ENCODE measurements at places on chromosomes 4 and X.

- DNase-seq: no peak
Observed at GRCh38 chr4:81135501-81135900, 79.5 kb downstream of the PRKG2 start.

DNA sequence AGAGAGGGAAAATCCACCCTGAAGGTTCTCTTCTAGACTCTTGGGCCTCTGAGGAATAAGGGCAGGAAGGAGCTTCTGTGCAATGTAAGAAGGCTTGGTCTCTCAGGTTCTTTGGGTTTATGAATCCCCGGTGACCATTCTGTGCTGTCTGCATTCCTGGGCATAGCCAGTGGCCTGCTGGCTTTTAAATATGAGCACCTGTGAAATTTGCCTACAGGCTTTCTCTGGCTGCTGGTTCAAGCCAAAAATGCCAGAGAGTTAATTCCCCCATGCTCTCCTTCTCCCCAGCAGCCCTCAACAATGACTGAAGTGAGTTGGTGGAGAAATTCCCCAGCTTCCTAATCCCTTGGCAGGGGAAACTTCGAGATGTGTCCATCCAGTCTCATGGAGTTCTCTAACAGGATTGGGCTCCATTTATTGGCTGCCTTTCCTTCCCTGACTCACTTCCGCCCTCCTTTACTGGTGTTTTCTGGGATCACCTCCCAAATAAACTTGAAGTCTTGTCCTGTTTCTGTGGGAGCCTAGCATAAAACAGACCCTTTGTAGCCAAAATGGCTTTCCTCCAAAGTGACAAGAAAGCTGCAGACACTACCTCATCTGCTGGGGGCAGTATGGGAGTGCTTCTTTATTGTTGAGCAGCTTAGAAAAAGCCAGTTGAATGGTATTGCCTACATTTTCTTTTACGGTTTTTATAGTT, 179.4 kb upstream of the CASK start:
- no peak for DNase-seq

GRCh38 chrX:119570351-119570835, 4.0 kb upstream of the UBE2A start:
- no peak for DNase-seq

GRCh38 chr4:138938366-138938690, 77.3 kb upstream of the NOCT start:
- DNase-seq: peak; percentile 62

GRCh38 chr4:118313098-118313497, 39.7 kb downstream of the PRSS12 start:
- no peak for DNase-seq

DNA sequence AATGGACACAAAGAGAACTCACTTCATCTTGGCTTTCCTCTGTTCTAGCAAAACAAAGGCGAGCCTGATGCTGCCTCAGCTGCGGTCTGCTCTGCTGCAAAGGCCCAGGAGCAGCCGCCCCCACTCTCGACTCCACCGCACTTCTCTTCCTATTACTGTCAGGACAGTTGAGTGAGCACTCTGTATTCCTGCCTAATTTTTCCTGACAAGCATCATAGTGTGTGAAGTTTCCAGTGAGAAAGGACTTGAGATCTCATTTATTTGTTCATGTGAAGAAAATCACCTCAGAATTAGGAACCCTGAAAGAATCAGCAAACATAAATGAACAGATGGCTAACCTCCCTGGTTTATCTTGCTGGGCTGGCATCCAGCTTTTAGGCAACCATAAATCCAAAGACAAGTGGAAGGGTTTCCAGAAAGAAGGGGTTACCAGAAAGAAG, 15.6 kb downstream of the SCARB2 start:
- no peak for DNase-seq

- DNase-seq: peak; percentile 10
Observed at GRCh38 chrX:20988118-20988517, 386.1 kb upstream of the CNKSR2 start.

- DNase-seq: no peak
Observed at GRCh38 chr4:2367626-2368025, 50.8 kb downstream of the ZFYVE28 start.

GRCh38 chr4:145956288-145956890, 17.8 kb upstream of the ZNF827 start:
- peak; percentile 41 for DNase-seq

DNA sequence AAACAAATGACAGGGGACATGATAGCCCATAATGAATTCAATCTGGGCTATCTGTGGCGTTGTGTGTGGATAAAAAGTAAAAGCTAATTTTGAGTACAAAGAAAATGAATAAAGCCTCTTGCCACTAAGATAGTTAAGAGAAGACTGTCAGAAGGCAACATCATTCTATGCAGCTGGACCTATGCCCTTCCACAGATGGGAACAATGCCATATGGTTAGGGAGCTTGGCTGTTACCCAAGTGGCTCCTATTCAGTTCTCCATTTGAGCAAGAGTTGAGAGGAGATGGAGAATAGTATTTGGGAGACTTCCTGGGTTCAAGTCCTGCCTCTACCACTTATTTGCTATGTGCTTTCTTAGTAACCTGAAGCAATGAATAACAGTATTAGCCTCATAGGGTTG, 107.7 kb downstream of the ANXA3 start:
- DNase-seq: no peak

DNA sequence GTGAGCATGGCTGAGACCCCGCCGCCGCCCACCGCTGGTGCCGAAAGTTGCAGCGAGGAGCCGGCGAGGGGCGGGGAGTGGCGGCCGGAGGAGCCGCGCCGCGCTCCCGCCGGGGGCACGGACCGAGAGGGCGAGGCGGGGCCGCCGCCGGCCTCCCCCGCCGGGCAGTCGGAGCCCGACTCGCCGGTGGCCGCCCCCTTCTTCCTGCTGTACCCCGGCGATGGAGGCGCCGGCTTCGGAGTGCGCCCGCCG, 16.5 kb downstream of the UTP3 start:
- peak; percentile 20 for DNase-seq

- DNase-seq: peak; percentile 63
Observed at GRCh38 chr4:129344058-129344457, 248.1 kb downstream of the C4orf33 start.

GRCh38 chr4:2837904-2838496, 5.6 kb upstream of the ADD1 start:
- DNase-seq: no peak

- DNase-seq: no peak
Observed at GRCh38 chr4:139977838-139978609, 176.0 kb downstream of the MAML3 start.

DNA sequence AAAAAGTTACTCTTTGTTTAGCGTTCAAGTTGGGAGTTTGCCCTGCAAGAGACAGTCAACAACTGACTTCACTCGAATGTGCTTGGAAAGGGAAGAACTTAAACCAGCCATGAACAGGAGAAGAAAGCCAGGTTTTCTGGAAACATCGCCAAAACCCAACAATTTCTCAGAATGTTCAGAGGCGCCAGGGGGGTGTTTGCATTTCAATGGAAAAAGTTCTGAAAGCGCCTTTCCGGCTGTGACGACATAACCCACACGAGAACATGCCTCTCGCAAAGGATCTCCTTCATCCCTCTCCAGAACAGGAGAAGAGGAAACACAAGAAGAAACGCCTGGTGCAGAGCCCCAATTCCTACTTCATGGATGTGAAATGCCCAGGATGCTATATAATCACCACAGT, 78.1 kb upstream of the ADGRA3 start:
- no peak for DNase-seq

DNA sequence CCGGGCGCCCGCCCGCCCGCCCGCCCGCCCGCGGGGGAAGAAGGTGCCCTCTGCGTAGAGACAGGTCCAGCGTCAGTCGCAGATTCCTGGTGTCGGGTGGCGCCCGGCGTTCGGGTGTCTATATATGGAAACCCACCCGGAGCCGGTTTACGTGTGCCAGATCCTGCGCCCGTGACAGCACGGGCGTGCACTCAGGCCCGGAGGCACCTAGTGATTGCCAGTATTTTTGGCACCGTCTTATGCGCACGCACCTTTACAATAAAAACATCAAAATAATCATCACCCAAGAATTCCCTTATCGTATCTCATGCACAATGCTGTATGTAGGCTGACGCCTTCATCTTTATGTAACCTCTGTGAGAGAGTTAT, 519 bp downstream of the SLC25A4 start:
- peak; percentile 68 for DNase-seq

- no peak for DNase-seq
Observed at GRCh38 chr4:5200513-5200912, 149.2 kb downstream of the STK32B start.

DNA sequence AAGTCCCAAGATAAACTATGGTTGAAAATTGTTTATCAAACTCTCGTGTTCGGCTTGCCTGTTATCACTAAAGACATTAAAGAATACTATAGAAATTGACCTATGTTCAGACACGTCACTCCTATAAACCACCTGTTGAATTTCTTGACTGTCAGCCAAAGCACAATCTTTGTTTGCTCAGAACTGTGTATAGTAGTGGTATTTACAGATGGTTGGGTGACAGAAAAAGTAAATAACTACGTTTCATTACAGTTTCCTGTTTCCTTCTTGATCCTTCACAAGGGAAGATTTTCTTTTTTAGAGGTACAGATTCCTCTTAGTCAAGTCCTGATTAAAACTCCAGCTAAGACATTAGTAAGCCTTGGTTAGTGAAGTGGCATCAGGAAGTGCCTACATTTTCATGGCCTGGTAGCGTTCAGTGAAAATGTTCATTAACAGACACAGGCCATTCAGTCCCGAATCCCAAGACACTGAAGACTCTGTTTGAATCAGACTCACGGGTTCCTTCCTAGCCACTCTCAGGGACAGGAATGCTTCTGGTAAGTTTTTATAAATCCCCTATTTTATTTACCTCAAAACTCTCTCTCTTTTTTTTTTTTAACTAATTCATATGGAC, at the start of gene SMIM31:
TSS of gene SMIM31 (plus strand) at position 259 of the 616 bp plus-strand sequence. CDS start 16,313 bp downstream, outside the sequence.
- DNase-seq: no peak

- peak; percentile 52 for DNase-seq
Observed at GRCh38 chr4:163448540-163449203, 24.9 kb downstream of the TKTL2 start.

DNA sequence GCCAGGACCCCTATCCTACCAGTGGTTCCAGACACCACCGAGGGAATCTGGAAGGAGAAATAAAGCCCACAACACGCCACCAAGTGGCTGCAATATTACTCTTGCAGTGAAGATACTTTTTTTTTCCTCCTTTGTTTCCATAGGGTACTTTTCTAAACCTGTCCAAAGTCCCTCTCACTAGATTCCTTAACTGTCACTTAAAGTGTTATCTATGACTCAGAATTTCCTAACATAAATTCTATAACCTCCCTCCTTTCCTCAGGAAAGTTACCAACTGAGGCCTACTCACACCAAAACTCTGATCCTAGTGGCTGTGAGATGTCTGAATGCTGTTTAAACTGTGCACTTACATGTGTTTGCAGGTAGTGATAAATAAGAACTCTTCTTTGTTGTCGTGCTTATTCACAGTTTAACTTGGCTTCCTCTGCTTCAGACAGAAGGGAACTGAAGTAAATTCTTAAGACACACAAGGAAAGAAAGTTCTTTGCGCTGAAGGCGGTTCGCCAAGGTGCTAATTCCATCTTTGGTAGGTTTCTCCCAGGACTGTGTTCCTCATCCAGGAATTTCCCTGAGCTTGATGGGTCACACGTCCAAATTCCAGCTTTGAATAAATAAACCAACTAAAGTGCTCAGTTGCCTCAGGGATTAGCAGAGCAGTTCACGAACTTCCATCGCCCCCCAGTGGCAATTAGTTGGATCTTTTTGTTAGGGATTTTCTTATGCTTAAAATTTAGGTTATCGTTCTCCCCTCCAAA, 10.7 kb upstream of the HCCS start:
- DNase-seq: peak; percentile 57

- DNase-seq: no peak
Observed at GRCh38 chrX:6238576-6238975, 9.9 kb upstream of the NLGN4X start.

DNA sequence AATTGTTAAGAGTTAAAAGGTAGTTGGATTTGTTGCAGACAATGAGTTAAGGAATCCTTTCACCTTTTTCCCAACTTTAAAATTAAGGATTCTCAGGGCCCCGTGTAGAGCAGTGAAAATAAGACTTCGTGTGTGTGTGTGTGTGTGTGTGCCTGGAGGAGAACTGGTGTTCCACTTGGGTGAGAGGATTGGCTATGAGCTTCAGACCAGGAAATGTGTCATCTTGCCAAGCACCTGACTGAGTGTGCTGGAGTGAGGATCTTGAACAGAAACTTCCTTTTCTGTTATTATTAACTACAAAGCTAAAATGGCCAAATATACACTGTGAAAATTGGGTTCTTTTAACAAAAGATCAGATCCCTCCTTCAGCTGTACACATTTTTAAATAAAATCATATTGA, 113.1 kb upstream of the VCX2 start:
- peak; percentile 32 for DNase-seq

DNA sequence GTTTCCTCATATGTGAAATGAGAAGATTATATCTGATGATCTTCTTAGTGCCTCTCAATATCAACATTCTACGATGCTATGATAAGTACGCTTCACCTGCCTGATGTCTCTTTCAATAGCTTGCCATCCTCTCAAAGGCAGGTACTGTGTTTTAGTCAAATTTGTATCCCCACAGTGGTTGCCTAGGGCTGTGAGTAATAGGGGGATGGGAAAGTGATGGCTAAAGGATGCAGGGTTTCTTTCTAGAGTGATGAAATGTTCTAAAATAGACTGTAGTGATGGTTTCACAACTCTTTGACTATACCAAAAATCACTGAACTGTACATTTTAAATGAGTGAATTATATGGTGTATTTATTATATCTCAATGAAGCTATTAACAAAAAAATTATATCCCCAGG, 142.8 kb downstream of the HS6ST2 start:
- DNase-seq: no peak

DNA sequence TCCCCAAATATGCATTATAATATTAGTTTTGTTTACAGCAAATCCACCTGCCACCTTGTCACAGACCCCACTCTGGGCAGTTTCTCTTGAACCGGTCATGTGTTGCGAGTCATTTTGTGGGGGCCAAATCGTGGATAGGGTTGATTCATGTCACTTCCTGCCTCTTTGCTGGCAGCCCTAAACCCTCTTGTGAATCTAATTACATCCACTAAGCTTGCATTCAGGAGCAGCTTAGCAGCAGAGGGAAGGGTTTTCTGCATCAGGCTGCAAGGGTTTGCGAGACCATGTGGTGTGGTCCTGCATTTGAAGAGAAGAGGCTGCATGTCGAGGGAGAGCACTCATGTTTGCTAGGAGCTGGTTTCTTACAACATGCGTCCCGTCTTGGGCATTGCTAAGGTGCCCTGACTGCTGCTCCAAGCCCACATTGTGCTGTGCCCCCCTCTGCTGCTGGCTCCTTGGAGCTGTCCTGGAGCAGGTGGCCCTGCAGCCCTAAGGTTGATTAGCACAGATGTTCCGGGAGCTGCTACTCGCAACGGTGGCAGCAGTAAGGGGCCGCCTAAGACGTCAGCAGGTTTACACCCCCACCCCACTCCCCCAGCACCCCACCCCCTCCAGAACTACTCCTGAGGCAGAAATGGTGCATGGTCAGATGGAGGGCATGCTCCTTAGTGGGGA, 88.9 kb upstream of the CLDN34 start:
- no peak for DNase-seq

GRCh38 chrX:44085209-44085608, 112.0 kb upstream of the NDP start:
- no peak for DNase-seq

DNA sequence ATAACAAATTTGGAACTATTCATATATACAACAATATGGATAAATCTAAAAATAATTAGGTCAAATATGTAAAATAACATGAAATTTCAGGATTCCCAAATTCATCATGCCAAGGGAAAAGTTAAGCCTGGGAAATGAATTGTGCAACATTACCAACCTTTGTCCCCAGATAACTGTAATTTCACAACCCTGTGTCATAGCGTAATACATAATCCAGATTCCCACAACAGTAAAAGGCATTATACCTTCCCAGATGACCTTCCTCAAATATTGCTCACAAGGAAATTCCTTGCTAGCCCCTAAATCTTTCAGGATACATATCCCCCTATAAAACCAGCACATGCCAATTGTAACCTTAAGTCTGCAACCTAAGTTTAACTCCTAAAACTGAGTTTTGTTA, 32.9 kb upstream of the RAB40A start:
- no peak for DNase-seq

Data from RKO (cell line).